ENCODE measurements at places on chromosomes 1 and 21. TPM values are rescaled to one million over a fixed set of nuclear protein-coding genes. Genes with fewer than 3 reads are reported as not detected.

DNA sequence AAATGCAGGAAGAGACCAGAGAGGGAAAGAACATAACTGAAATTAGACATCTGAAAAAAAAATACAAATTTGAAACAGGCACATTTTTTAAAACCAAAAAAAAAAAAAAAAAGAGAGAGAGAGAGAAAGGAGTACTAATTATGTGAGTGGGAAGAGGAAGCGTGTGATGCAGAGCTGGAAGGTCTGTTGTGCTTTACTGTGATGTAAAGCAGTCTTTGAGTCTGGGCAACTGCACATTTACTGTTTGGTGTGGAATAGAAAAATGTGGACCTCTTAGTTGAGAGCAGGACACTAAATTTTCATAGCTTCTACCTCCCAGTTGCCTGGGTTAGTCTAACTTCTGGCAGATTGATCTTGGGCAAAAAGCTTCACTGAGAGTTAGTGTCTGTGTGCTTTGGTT is 16.5 kb downstream of the LHX9 start:
- no peak for DNase-seq
- no peak overlapping the region for H3K4me3 ChIP-seq
- H3K27me3 ChIP-seq: no peaks in the 10 kb centered on the region
- H3K4me1 ChIP-seq: no peaks in the 10 kb centered on the region
- H3K36me3 ChIP-seq: no peaks in the 10 kb centered on the region
- H3K27ac ChIP-seq: no peak overlapping the region

MTARC2 gene
- total RNA-seq: 9.5 TPM

DNA sequence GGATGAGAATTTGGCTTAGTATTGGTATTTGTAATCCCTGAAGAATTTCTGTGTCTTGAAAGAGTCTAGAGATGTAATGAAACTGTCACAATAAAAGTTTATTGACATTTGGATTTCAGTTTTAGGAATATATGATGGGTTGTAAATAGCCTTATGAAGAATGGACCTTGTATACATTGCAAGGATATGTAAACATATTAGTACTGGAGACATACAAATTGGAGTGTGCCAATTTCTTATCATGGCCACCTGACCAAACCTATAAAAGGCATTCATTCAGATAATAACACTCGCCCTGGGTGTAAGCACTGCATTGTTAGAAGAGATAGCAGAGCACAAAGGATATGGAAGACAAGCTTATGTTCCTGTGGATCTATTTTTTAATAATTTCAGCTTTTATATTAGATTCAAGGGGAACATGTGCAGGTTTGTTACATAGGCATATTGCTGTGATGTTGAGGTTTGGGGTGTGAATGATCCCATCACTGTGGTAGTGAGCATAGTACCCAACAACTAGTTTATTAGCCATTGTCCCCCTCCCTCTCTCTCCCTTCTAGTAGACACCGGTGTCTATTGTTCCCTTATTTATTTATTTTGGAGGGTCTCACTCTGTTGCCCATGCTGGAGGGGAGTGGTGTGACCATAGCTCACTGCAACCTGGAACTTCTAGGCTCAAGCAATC is 8.6 kb downstream of the S1PR1 start:
- H3K27ac ChIP-seq: no peak overlapping the region
- no peaks in the 10 kb centered on the region for H3K27me3 ChIP-seq
- peaks cover 17% of the 10 kb centered on the region for H3K36me3 ChIP-seq
- H3K4me1 ChIP-seq: no peaks in the 10 kb centered on the region

GRCh38 chr1:227304665-227305064 is 13.6 kb downstream of the CDC42BPA start:
- no peak overlapping the region for H3K27ac ChIP-seq
- no peaks in the 10 kb centered on the region for H3K27me3 ChIP-seq
- H3K36me3 ChIP-seq: 0 out of 2 replicates have a peak, but pooled peaks cover 4% of the 10 kb centered on the region
- DNase-seq: no peak
- peaks cover 8% of the 10 kb centered on the region for H3K4me1 ChIP-seq

FAM131C gene
- total RNA-seq: not detected

DNA sequence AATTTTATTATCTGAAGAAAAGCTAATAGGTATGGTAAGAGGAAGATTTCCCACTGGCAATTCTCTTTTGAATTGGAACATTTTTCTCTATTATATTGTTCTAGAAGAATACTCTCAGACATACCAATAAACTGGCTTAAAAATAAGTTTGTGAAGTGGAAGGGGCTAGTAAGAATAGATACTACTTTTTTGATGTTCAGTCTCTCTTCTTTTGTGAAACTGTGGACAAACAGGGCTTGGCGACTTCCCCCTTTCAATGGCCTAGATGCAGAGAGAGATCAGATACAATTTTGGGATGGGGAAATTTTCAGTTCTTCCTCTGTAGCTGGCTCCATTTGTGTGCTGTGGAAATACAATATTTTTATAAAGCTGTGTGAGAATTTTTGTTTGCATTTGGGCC is 2.5 kb downstream of the PBX1 start:
- H3K27me3 ChIP-seq: no peaks in the 10 kb centered on the region
- H3K4me1 ChIP-seq: no peaks in the 10 kb centered on the region
- H3K27ac ChIP-seq: no peak overlapping the region
- peak overlapping the region; percentile 44 for H3K4me3 ChIP-seq
- no peak for DNase-seq

DNA sequence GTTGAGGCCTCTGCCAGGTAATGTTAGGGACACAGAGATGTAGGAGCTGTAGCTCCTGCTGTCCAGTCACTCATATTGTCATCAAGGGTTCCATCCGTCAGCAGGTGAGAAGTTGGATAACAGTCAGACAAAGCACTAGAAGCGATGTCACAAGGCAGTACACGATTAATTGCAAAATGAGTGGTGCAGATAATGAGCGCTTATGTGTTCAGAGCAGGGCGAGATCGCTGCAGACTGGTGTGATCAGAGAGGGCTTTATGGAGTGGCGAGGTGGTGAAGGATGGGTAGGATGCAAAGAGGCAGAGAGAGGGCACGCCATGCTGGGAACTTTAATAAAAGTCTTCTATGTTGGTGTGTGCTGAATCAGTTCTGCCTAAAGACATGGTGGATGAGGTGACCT is 8.8 kb downstream of the TMCC2 start:
- no peaks in the 10 kb centered on the region for H3K36me3 ChIP-seq
- no peak for DNase-seq
- no peak overlapping the region for H3K27ac ChIP-seq
- no peak overlapping the region for H3K4me3 ChIP-seq

DNA sequence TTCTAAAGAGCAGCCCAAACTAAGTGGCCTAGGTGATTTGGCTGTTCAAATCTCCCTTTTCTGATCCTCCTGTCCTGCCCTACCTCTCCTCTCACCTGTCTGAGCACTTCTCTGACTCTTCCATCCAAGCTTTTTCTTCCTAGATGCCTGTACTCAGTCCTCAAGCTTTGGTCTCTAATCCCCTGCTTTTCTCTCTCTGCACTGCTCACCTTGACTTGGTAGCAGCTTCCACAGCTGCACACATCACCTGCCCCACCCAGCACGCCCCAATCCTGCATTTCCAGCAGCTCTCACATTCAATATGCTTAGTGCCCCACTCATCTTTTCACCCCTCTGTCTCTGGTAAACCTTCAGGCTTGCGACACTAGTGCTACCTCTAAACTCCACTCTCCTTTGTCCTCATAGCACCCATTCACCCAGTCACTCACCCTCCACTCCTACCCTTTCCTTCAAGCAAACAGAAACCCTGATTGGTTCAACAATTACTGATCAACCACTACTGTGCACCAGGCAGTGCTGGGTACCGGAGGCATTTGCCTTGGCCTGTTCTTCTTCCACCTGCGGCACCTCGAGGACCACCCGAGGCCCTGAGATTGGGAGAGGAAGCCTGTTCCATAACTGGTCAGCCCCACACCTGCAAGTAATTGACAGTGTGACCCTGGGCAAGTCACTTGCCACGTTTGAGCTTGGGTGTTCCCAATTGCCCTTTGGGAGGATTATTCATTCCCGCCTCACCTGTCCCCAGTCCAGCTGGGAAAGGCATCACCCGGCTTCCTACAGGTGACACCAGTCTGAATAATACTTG is 136.1 kb upstream of the EDN2 start:
- H3K4me3 ChIP-seq: no peak overlapping the region
- no peak for DNase-seq
- no peaks in the 10 kb centered on the region for H3K36me3 ChIP-seq

SHCBP1L gene
- not detected for total RNA-seq

SPSB1 gene
- 24.4 TPM for total RNA-seq

DNA sequence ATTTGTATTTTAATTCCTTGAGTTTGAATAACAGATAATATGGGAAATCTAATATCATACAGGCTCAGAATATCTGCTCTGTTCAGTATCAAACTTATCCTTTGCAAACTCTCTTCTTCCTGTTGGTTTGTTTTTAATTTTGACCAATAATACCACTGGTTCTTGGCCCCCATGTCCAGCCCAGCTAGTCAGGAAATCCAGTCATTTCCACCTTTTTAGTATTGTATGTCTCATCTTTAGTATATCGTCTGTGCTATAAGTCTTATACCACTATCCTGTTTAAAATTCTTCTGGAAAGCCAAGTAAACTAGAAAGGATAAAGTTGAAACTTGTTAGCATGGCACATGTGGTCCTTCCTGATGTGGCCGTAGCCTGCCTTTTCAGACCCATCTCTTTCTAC is 10.7 kb downstream of the SCCPDH start:
- H3K27ac ChIP-seq: no peak overlapping the region
- peaks cover 59% of the 10 kb centered on the region for H3K36me3 ChIP-seq
- no peaks in the 10 kb centered on the region for H3K4me1 ChIP-seq

DNA sequence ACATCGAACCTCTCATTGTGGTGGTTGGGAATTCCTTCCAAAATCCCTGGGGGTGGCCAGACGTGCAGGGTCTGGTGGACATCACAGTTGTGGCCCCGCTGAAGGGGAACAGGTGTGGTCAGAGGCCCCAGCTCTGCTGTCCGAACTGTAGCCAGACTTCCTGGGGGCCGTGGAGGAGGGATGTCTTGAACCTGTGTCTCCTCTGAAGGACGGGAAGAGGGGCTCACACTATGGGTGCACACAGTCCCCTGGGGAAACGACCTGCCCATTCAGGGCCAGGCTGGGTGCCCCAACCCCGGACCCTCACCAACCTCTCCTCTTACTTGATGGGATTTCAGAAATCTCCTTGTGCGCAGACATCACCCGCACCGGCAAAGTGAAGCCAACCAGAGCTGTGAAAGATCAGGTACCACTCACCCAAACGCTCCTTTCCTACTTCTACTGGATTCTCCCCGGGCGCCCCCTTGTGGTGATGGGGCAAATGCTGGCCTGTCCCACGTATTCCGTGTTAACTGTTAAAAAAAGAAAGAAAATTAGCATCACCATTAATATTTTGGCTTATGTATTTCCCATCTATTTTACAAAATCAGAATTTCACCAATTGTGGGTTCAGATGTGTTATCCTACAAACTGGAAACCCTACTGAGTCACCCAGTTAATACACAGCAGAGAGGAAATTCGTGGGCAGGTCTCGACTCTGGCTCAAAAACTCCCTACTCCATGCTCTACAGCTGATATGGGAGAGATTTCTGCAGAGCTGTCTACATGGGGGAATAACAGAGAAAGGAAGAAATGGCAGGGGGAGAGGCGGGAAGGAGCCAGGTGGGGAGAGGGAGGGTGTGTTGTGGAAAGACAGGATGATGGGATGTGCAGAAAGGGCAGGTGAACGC is 28.1 kb downstream of the PADI4 start:
- H3K4me1 ChIP-seq: no peaks in the 10 kb centered on the region
- H3K27me3 ChIP-seq: no peaks in the 10 kb centered on the region
- peak; percentile 54 for DNase-seq
- H3K27ac ChIP-seq: no peak overlapping the region
- H3K4me3 ChIP-seq: no peak overlapping the region
- no peaks in the 10 kb centered on the region for H3K36me3 ChIP-seq

- no peaks in the 10 kb centered on the region for H3K27me3 ChIP-seq
- H3K4me1 ChIP-seq: no peaks in the 10 kb centered on the region
- no peak overlapping the region for H3K4me3 ChIP-seq
- H3K27ac ChIP-seq: no peak overlapping the region
- H3K36me3 ChIP-seq: no peaks in the 10 kb centered on the region
Observed at GRCh38 chr1:3586986-3587759, 24.1 kb downstream of the MEGF6 start.

PPFIA4 gene
- not detected for total RNA-seq

- no peak for DNase-seq
- H3K27ac ChIP-seq: no peak overlapping the region
- H3K4me3 ChIP-seq: no peak overlapping the region
- H3K36me3 ChIP-seq: peaks cover 73% of the 10 kb centered on the region
- H3K4me1 ChIP-seq: peaks cover 25% of the 10 kb centered on the region
Observed at GRCh38 chr1:19372136-19372514, 60.0 kb downstream of the SLC66A1 start.

NOS1AP gene
- not detected for total RNA-seq

GRCh38 chr1:113325022-113325421 is 65.3 kb upstream of the MAGI3 start:
- H3K27me3 ChIP-seq: no peaks in the 10 kb centered on the region
- peaks cover 2% of the 10 kb centered on the region for H3K4me1 ChIP-seq
- peak; percentile 5 for DNase-seq
- no peak overlapping the region for H3K4me3 ChIP-seq
- no peaks in the 10 kb centered on the region for H3K36me3 ChIP-seq

DNA sequence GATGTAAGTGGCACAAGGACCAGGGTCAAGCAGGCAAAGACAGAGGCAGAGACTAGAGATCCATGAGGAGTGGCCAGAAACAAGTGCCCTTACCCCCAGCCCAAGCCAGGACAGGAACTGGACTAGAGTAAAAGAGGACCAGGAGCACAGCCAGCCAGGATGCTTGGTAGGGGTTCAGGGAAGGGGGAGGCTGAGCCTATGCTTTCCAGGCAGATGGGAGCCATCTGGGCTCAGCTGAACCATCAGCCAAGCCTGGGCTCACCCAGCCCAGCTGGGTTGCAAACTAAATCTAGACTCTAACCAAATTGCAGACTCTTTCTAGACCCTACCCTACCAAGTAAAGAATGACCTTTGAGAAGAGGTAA is 15.2 kb downstream of the PDZK1IP1 start:
- DNase-seq: no peak
- 0 out of 2 replicates have a peak, but pooled peaks cover 8% of the 10 kb centered on the region for H3K4me1 ChIP-seq
- H3K36me3 ChIP-seq: no peaks in the 10 kb centered on the region
- no peaks in the 10 kb centered on the region for H3K27me3 ChIP-seq
- H3K4me3 ChIP-seq: no peak overlapping the region

GNPAT gene
- 80.1 TPM for total RNA-seq

DNA sequence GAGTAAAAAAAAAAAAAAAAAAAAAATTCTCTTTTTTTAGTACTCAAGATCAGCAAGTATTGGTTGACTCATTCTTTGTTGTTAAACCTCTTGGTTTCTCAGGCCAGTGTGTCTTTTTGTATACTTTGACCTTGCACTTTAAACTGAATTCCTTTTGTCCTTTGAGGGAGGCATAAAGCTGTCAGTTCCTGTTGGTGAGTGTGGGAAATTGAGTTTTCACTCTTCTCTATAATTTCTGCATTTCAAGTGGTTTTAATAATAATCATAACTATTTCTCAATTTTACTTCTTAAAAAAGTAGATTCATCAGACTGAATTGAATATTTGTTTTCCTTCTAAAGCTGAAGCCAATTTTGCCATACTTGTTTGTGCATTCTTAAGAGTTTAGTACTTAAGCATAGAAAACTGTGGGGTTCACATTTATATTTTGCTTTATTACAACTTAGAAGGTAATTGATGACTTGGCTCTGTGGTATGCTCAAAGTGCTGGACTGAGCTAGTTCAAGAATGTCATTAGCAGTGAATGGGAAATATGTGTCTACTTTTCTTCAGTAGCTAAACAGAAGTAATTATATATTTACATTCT is 43.4 kb downstream of the ITSN1 start:
- peak; percentile 86 for DNase-seq
- no peak overlapping the region for H3K4me3 ChIP-seq
- no peaks in the 10 kb centered on the region for H3K36me3 ChIP-seq
- H3K4me1 ChIP-seq: peaks cover 62% of the 10 kb centered on the region

Measured in SJSA1 (cell line).